ENCODE measurements at places on chromosomes 11 and 22. TPM values are rescaled to one million over a fixed set of nuclear protein-coding genes. Genes with fewer than 3 reads are reported as not detected.

Gene KRTAP5-9
- total RNA-seq = not detected

- no peak for DNase-seq
Measured at GRCh38 chr11:79512706-79513469, 72.1 kb upstream of the TENM4 start.

Gene C1QTNF4
- 18.9 TPM for total RNA-seq

GRCh38 chr11:114135737-114136151, 76.2 kb downstream of the ZBTB16 start:
- DNase-seq = no peak

GRCh38 chr22:39470451-39471291, 13.9 kb downstream of the MGAT3 start:
- no peak for DNase-seq

Gene POTEH
- not detected for total RNA-seq

Gene MFRP
- total RNA-seq = not detected

DNA sequence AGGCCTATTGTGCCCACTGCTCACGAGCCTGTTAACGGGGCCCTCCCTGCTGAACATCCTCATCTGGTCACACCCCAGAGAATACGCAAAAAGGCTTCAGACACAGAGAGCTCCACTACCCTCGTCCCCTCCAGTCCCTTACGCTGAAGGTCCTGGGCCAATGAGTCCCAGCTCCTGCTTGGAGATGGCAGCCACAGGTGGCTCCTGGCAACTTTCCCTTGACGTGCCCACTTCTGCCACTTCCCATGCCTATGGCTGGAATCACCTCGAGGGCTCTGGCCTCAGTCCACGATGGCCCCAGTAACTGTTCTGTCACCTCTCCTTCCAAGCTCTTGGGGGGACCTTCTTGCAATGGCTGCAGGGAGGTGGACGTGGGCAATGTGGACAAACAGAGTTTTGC, 12.7 kb downstream of the PHF21B start:
- DNase-seq = no peak

Gene SLC35F2
- total RNA-seq = 18.5 TPM

DNA sequence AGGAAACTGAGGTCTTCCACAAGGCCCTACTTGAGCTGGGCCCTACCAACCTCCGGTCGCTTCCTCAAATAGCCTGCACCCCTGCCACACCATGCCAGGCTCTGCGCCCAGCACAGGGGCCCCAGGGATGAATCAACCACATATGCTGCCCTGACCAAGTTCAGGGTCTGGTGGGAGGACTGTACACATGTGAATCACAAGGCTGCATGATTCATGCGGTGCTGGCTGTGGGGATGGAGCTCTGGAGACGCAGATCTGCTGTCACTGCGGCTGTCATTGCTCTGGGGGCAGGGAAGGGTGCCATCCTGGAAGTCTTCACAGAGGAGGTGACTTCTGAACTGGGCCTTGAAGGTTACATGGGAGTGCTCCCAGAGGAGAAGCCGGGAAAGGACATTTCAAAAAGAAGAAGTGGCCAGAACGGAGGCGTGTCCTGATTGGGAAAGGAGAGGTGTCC, 21.5 kb downstream of the CYTH4 start:
- no peak for DNase-seq

Gene PGA4
- not detected for total RNA-seq
